Fibroblast of skin of left biceps (primary cell): ENCODE measurements at places on chromosomes 12 and 14.

DNA sequence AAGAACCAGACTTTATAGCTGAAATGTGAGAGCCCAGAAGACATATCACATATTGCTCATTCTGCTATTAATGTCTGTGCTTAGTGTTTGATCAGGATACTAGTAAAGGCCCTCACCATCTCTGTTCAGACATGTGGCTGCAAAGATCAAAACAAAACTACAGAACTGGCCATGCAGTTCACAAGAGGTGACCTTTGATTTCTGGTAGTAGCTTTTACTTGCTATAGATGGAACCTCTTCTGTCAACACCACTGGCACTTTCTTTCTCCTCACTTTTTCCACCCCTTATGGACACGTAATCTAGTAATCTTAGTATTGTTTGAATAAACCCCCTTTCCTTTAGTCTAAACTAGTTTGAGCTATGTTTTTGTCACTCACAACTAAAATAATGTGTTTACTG, 214.8 kb downstream of the EPS8 start:
- DNase-seq = no peak

DNA sequence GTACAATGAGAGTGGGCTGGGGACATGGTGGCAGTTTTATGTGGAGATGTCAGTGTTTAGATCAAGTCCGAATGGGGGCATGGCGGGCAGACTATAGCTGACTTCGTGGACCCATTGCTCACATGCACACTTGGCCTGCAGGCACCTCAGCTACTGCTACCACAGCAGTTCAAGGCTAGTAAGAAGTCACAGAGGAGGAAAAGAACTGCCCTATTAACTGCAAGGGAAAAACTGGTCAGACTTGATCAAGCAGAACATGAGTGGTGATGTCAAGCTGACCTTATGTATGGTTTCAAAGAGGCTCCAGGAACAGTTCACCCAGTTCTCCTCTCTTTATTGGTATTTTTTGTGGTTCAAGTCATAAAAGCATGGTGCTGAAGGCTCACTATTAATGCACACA, 30.2 kb upstream of the FRS2 start:
- no peak for DNase-seq

DNA sequence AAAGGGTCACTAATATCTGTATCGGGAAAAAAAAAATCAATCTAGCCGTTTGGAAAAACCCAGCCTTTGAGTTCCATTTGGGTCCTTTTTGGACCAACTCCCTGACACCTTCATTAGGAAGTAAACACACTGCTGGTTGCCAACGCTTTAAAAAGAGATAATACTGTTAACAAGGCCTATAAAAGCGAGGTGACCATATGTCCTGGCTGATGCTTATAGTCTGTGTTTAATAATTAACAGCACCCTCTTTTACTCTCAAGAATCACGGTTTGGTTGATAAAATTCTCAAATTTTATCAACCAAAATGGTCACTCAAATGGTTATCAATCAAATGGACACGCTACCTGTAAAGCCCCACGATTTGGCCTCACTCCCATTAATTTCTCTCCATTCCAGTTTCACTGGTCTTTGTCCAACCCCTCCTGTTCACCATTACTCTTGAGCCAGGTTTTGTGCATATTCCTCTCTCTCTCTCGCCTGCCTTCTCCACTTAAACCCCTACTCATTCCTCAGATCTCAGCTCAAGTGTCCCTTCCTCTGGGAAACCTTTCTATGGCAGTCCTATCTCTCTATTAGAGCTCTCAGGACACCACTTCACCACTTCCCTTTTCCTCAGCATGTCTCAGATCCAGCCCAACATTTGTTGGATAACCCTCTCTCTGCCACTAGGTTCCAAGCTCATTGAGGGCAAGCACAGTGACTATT, 9.5 kb downstream of the BTG1 start:
- no peak for DNase-seq

- DNase-seq = no peak
Observed at GRCh38 chr14:95511687-95512086, 4.8 kb downstream of the SYNE3 start.

DNA sequence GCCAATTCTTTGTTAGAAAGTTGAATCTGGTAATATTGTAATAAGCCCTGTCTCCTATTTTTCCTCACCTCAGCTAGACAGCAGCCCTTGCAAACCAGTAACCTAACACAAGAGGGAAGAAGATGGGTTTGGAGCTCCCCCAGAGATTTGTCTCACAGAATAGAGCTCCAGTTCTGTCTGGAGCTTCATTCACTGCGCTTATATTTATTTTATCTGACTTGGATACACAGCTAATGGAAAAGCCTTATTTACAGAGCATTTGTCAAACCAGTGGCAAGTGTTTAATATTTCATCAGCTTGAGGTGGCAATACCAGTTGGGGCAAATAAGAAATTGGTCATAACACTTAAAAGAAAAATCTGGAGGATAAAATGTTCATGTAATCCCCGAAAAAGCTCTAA, 1094.0 kb downstream of the FSCB start:
- DNase-seq = no peak

DNA sequence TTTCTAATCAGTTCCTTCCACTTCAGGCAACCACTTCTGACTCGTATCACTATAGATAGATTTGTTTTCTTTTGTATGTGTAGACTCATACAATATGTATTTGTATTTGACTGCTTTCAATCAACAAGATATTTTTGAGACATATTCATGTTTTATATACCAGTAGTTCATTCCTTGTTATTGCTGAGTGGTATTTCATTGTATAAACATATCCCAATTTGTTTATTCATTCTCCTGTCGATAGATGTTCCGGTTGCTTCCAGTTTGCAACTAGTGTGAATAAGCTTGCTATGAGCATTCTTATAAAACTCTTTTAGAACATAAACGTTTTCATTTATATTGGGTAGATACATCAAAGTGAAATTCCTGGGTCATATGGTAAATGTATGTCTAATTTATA, 119.2 kb downstream of the FIGNL2 start:
- no peak for DNase-seq

DNA sequence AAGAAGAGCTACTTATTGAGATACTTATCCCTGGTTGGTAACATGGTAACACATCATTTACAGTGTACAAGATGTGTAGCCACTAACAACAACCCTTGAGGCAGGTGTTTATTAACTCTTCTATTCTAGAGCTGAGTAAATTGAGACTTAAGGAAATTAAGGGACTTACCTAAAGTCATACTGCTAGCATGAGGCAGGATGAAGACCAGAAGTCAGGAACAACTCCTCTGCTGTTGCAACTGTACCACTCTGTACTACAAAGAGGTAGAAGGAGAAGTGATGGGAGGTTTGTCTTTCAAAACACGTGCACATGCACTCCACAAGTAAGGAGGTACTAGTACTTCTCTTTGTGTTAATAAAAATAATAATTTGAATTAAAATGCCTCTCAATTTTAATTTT, 79.9 kb downstream of the LLPH start:
- no peak for DNase-seq

DNA sequence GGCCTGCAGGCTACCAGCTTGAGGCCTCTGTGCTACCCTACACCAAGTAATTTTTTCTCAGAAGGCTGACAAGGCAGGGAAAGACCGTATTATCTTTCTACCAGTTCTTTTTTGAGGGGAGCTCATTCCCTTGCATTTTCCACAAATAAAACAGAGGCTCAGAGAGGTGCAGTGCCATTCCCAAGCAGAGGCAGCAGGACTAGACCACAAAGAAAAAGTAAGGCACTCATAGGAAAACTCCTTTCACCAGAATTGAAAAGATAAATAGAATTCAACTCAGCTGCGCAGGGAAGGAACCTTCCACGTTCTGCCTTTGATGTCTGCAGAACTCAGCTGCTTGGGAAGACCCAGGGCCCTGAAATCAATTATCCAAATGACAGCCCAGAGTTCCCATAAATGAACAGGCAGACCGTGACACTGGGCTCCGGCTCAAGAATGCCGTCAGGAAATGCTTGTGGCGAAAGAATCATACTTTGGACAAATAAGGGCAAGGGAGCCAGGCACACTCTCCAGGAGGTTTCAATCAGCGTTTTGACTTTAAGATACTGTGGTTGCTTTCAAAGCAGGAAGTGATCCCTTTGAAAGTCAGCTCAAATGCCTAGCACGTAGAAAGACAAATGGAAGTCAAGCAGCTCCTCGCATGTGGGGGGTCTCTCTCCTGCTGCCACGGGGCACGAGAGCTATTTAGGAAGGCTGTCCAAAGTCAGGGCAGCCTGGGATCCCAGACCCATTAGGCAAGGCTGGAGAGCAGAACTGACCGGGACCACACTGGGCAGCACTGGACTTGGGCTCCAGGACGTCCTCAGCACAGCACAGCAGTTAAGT, 14.0 kb downstream of the KCTD10 start:
- DNase-seq = peak; percentile 99

DNA sequence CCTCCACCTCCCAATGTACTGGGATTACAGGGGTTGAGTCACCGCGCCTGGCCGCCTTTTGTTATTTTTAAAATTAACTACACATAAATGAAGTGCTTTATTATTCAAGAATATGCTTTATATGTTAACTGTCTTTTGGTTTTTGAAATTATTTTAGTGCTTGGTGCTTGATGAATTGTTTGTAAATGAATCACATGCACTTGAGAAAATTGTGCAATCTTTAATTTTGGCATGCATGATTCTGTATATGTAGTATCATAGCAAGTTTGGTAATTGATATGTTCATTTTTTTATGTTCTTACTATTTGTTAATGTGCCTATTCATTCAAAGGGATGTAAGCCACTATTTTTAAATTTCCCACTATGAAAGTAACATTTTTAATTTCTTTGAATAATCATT, 440.9 kb downstream of the NAV3 start:
- DNase-seq = peak; percentile 40

GRCh38 chr12:61781021-61781581, 479.1 kb upstream of the USP15 start:
- no peak for DNase-seq

DNA sequence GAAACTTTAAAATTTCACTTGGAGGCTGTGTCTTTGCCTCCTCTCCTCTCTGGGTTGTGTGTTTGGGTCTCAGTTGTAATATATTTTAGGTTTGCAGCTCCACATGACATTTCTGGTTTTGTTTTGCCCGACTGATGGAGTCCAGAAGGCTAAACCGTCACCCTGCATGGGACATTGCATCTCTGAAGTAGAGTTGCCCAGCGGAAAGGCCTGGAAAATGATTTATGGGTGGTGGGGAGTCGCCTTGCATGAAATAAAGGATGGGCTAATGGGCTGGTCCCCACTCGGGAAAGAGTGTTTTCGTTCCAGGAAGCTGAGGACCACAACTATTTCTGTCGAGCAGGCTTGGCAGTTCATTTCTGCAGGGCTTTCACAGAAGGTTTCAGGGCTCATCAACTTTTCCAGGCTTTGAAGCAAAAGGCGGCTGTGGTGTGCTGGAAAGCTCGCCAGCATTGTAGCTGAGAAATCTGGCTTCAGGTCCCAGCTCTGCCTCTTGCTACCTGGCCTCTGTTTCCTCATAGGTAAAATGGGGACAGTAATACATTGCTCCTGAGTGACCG, 74.8 kb upstream of the GSC start:
- DNase-seq = no peak

GRCh38 chr12:123171967-123172366, 21.1 kb upstream of the PITPNM2 start:
- DNase-seq = no peak

DNA sequence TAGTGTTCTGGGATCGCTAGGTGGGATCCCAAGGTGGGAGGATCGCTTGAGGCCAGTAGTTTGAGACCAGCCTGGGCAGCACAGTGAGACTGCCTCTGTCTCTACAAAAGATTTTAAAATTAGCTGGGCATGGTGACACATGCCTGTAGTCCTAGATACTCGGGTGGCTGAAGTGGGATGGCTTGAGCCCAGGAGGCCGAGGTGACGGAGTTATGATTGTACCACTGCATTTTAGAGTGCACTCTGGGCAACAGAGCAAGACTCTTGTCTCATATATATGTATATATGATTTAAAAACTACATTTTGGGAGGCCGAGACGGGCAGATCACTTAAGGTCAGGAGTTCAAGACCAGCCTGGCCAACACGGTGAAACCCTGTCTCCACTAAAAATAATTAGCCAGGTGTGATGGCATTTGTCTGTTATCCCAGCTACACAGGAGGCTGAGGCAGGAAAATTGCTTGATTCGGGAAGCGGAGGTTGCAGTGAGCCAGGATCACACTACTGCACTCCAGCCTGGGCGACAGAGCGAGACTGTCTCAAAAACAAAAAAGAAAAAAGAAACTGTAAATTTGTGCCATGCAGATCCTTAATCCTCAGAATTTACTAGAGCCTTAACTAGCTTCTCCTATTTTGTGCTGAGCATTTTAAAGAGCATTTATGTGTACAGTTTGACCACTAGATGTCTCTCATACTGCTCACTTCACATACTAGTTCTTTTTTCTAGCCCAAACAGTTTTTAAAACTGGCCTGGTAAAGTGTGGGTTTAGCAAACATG, 114.8 kb downstream of the MON2 start:
- peak; percentile 30 for DNase-seq

GRCh38 chr14:76294876-76295275, 81.1 kb upstream of the ESRRB start:
- DNase-seq = no peak

DNA sequence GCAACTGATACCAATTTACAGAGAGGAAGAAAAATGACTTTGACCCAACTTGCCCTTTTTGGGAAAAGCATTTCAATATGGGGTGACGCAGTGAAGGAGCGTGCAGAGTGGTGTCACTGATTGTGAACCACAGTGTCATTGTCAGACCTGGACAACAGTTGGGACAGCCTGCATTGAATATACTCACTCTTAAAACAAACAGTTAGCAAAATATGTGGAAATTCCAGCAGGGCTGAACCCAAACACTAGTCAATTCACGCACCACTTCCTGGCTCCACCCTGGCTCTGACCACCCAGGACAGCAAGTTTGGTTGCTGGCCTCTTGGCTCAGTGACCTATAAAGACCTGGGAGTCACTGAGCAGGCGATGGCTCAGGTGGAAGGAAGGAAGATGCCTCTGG, 61.3 kb downstream of the NOS1 start:
- no peak for DNase-seq

- peak; percentile 82 for DNase-seq
Observed at GRCh38 chr12:85076688-85077430, 40.7 kb downstream of the LRRIQ1 start.

- no peak for DNase-seq
Observed at GRCh38 chr12:116144384-116144783, 133.1 kb downstream of the MED13L start.

DNA sequence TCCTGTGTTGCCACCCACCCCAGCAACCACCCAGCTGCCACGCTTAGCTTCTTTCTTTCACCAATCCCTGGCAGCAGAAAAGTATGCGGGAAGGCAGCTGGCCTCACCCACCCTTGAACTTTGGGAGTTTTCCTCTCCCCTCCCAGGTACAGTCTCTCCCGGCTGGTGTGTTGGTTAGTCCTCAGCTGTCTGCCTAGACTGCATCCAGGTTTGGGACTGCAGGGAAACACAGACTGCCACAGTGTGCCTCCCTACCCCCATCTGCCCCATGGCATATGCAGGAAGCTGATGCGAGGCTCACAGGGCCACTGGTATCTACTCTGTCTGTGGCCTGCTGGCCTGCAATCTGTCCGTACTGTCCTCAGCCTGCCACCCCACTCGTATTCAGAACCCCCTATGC, 2.1 kb downstream of the CD9 start:
- DNase-seq = no peak

GRCh38 chr14:67704484-67705089, 2.9 kb downstream of the RDH12 start:
- DNase-seq = no peak

- no peak for DNase-seq
Observed at GRCh38 chr14:32136027-32136825, 59.1 kb downstream of the ARHGAP5 start.

- no peak for DNase-seq
Observed at GRCh38 chr14:98233656-98234055, 1038.3 kb downstream of the BCL11B start.
